ENCODE measurements at places on chromosomes 7 and 10. TPM values are rescaled to one million over a fixed set of nuclear protein-coding genes. Genes with fewer than 3 reads are reported as not detected.

CCDC172 gene
- not detected for polyA plus RNA-seq

SPAM1 gene
- not detected for polyA plus RNA-seq

OR13A1 gene
- polyA plus RNA-seq: not detected

CTAGE15 gene
- polyA plus RNA-seq: 0.74 TPM

THSD7A gene
- polyA plus RNA-seq: 51.9 TPM

TCAF2 gene
- polyA plus RNA-seq: 3.3 TPM

C7orf57 gene
- 0.64 TPM for polyA plus RNA-seq

LLCFC1 gene
- 0.40 TPM for polyA plus RNA-seq

UTF1 gene
- not detected for polyA plus RNA-seq

RGR gene
- not detected for polyA plus RNA-seq

CTAGE4 gene
- 10.5 TPM for polyA plus RNA-seq

CYP3A4 gene
- 0.49 TPM for polyA plus RNA-seq

GBX1 gene
- 0.34 TPM for polyA plus RNA-seq

AKR1C2 gene
- 9.2 TPM for polyA plus RNA-seq

LIPM gene
- polyA plus RNA-seq: not detected

LRRD1 gene
- 1.0 TPM for polyA plus RNA-seq

KLF14 gene
- polyA plus RNA-seq: 0.47 TPM

ZNF3 gene
- polyA plus RNA-seq: 57.8 TPM

SHTN1 gene
- polyA plus RNA-seq: 24.3 TPM

CYP2C19 gene
- polyA plus RNA-seq: 0.30 TPM

COBL gene
- 20.6 TPM for polyA plus RNA-seq

MRLN gene
- polyA plus RNA-seq: 0.94 TPM
